ENCODE measurements at places on chromosomes 1 and 21. TPM values are rescaled to one million over a fixed set of nuclear protein-coding genes. Genes with fewer than 3 reads are reported as not detected.

The OVAAL gene
- total RNA-seq, result not detected

The HRNR gene
- total RNA-seq, result not detected

The KLF18 gene
- not detected for total RNA-seq

The PPM1J gene
- 0.32 TPM for total RNA-seq

The VHLL gene
- total RNA-seq, result 0.98 TPM

The CHRM3 gene
- total RNA-seq, result 4.8 TPM

The RNU5D-1 gene
- not detected for total RNA-seq

DNA sequence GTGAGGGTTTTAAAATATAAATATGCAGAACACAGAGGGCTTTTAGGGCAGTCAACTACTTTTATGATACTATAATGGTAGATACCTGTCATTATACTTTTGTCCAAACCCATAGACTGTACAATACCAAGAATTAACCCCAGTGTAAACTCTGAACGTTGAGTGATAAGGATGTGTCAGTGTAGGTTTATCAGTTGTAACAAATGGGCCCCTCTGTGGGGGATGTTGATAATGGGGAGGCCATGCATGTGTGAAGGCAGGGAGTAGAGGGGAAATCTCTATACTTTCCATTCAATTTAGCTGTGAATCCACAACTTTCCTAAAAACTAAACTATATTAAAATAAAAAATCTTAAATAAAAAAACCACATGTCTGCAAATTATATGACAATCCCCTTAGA is 193.5 kb upstream of the CAMK1G start:
- DNase-seq, result no peak

DNA sequence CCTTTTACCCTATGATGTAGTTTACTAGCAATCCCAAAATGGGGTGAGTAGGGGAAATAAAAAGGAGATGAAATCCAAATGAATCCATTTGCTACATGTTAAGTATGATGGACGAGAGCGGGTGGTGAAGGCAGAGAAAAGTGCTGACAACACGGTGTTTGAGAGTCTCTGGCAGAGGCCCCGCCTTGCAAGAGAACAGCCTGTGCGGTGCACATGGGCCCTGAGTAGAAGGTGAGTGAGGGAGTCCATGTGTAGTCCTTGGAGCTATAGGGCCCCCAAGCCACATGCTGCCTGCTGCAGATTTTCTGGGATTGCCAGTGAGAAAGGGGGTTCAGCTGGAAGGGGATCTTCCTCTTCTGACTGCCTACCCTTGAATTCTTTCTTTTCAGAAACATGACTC is 177.1 kb downstream of the TNR start:
- no peak for DNase-seq

DNA sequence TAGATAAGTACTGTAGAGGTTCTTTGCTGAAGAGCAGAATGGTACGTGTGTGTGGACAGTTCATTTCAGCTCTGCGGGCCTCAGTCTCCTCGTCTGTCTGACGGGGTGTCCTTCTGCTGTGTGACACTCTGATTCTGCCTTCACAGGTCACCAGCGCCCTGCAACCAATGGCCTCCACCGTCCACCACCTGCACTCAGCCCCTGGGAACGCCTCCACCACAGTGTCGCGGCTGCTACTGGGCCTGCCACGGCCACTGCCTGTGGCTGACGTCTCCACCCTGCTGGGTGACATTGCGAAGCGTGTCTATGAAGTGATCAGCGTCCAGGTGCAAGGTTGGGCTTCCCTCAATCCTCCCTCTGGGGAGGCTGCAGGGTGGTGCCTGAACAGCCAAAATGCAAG is 17.0 kb downstream of the UMODL1 start:
- no peak for DNase-seq

DNA sequence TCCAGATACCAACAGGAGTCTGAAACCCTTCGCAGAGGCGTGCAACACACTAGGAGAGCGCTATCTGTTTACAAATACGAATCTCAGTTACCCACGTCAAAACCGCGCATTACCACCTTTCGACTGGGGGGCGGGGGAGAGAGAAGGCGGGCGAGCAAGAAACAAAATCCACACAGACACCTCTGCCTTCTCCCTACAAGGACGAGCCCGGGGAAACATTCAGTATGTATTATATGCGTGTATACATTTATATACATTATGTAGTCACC is 722 bp downstream of the TUT4 start:
- DNase-seq, result peak; percentile 27

DNA sequence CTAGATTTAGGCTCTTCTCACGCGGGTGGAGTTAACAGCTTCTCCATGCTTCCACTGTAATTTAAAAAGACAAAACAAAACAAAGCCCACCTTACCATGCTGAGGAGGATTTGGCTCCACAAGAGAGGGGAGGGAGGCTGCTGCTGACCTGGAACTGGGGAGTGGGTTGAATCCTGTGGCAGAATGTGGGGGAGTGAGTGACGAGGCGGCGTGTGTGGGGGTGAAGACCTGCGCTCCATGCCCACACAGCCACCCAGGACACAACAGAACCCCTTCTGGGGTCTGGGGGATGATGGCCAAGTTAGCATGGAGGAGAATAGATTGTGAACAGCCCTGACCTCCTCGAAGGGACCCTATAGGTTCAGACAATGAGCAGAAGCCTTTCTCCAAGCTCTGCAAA is 44.0 kb upstream of the LRRN2 start:
- no peak for DNase-seq

DNA sequence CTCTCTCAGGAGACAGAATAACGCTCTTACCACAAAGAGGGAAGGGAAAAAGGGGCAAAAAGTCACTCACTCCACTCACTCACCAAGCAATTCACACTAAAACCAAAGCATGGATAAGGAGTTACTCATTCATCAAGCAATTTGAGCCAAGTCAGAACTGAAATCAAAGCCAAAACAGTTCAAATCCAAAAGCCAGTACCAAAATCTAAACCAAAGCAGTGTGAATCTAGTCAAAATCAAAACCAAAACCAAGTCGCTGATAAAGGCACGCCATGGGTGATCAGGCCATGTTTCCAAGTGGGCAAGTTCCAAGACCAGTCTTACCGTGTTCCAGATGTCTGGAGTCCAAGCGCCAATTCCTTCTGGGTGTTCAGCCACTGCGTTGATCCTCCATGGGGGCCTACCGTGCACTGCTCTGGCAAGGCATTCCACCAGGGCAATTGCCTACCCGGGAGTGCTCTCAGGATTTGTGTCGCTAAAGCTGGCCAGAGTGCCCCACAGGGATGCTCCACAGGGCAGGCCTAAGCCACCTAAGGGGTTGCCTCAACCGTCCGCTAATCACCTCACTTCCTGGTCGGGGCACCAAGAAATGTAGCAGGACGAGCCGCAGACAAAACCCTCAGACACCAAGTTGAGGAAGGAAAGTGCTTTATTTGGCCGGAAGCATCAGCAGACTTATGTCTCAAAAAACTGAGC is 142.3 kb downstream of the TRIM33 start:
- DNase-seq, result no peak

- no peak for DNase-seq
Measured at GRCh38 chr1:96329121-96329520, 392.5 kb upstream of the PTBP2 start.

- DNase-seq, result peak; percentile 27
Measured at GRCh38 chr1:109151146-109151990, 37.5 kb downstream of the ELAPOR1 start.

DNA sequence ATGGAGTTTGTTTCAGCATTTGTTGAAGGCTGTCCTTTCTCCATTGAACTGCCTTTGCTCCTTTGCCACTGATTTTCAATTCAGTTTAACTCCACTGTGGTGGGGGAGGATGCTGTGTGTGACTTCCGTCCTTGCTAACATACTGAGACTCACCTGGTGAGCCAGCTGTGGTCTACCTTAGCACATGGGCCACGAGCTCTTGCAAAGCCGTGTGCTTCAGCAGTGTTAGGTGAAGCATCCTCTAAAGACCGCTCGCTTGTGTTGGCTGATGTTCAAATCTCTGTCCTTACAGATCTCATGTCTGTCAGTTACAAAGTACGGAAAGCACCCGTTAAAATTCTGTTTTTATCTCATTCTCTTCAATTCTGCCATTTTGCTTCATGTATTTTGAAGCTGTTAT is 3.6 kb upstream of the SPATC1L start:
- DNase-seq, result peak; percentile 17

DNA sequence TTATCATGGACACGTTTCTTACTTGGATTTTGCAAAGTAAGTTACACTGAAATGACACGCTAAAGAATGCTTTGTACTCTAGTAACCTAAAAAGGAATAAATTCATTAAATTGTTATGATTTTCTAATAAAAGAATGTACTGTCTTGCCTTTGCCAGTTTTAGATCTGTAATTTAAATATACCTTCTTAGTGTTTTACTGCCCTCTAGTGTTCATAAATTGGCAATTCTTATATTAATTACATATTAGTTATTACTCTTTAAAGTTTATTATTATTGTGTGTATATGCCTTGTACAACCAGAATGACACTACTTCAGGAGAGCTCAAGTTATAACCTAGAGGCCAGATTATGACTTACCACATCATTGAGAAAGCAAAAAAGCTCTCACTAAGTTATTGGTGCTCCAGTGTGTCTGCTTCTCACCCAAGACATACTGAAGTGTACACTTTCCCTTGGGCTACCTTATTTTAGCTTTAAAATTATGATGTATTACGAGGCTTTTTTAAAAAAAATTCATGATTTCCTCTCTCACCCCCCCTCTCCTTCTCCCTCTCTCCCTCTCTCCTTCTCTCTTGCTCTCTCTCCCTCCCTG is 169.9 kb downstream of the HS2ST1 start:
- DNase-seq, result no peak

- no peak for DNase-seq
Measured at GRCh38 chr1:119308130-119308700, 60.4 kb upstream of the HAO2 start.

GRCh38 chr1:159719990-159720389 is 5.6 kb upstream of the CRP start:
- DNase-seq, result no peak

DNA sequence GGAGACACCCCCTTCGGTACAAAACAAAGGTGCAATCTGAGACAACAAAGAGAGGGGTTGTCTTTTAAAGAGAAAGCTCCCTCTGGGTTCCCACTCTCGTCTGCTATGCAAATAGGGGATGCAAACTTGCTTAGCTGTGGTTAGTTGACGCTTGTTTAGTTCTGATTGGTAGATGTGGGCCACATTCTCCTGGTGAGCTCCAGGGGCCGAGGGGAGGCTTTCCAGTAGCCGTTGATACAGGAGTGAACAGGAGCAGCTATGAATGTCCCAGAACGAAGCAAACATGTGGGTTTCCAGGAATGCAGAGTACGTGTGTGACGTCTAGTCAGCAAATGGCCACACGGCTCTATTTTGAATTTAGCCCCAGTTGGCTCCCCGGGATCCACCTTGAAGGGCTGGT is 14.7 kb downstream of the TFF2 start:
- DNase-seq, result no peak

DNA sequence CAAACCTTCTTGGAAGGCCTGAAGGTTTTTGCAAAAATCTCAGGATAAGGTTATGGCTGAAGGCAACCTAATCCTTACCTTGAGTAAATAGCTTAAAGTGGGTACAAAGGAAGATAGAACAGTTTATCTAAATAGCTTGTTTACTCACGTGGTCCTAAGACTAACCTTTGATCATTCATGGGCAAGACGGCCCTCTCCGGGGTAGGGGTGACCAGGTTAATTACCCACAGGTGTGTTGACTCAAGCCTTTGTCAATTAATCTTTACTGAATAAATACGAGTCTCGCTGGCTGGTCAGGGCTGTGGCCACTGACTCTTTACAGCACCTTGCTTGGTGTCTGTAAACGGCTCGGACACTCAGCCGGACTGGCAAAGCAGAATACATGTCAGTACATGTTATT is 10.8 kb downstream of the AADACL4 start:
- DNase-seq, result no peak

- peak; percentile 79 for DNase-seq
Measured at GRCh38 chr1:44819608-44820327, 11.4 kb downstream of the BTBD19 start.

GRCh38 chr1:81129776-81130175 is 671.0 kb upstream of the ADGRL2 start:
- DNase-seq, result no peak

- DNase-seq, result no peak
Measured at GRCh38 chr1:176134666-176135065, 72.4 kb downstream of the COP1 start.

All from breast epithelium (tissue), 4 donors.